Left colon (tissue), 2 donors: ENCODE measurements at places on chromosomes 12 and 14. TPM values are rescaled to one million over a fixed set of nuclear protein-coding genes. Genes with fewer than 3 reads are reported as not detected.

DNA sequence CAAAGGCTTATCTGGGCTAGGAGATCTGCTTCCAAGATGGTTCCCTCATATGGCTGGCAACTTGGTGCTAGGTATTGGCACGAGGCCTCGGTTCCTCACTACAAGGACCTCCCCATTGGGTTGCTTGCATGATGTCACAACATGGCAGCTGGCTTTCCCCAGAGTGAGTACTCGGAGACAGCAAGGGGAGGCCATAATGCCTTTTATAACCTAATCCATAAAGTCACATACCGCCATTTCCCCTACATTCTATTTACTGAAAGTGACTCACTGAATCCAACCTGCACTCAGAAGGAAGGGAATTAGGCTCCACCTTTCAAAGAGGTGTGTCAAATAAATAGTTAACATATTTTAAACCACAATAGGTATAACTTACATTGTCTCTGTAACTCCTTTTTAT lies 130.9 kb downstream of the SAMD4A start:
- no peak for DNase-seq

GRCh38 chr14:74867673-74868072 lies 8.3 kb downstream of the PROX2 start:
- DNase-seq: no peak

Gene KIF26A
- 5.8 TPM for total RNA-seq

Gene PEX5
- 39.2 TPM for total RNA-seq

- no peak for DNase-seq
These were observed 58.7 kb downstream of the FUT8 start for GRCh38 chr14:65471038-65471878.

- DNase-seq: peak; percentile 31
These were observed 19.7 kb downstream of the ASPG start for GRCh38 chr14:104105071-104105821.

- no peak for DNase-seq
These were observed 368.7 kb downstream of the TMEM132D start for GRCh38 chr12:129534966-129535750.

DNA sequence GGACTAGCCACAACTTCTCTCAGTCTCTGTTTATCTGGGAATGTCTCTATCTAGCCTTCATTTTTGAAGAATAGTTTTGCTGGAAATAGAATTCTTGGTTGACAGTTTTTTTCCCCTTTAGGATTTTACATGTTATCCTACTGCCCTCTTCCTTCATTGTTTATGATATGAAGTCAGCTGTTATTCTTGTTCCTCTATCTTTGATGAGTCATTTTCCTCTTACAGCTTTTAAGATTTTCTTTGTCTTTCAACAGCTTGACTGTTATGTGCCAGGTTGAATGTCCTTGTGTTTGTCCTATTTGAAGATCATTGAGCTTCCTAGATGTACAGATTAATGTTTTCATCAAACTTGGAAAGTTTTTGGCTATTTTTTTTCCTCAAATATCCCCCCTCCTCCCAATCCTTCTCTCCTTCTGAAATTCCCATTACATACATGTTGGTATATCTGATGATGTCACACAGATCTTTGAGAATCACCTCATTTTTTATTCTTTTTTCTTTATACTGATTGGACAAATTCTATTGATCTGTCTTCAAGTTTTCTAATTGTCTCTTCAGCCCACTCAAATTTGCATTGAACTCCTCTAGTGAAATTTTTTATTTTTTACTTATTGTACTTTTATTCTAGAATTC lies 4.5 kb upstream of the GOLGA5 start:
- no peak for DNase-seq

DNA sequence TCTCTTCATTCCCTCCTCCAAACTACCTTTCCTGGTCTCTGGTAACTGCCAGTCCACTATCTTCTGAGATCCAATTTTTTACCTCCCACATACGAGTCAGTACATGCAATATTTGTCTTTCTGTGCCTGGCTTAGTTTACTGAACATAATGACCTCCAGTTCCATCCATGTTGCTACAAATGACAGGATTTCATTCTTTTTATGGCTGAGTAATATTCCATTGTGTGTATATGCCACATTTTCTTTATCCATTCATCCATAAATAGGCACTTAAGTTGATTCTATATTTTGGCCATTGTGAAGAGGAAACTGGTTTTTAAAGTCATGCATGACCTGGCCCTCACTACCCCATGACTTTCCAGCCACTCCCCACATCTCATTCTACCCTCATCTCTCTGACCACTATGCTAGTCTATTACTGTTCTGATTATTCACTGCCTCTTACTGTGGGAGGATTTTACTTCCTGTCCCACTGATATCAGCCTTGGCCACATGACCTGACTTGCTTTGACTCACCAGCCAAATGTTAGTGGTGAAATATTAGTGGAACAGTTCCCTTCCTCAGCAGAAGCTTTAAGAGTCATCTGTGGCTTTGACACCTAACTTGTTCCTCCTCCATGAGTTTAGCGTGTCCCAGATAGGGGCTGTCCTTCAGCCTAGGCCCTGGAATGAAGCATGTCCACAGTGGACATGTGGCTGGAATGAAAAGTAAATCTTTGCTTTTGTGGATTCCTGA lies 52.2 kb downstream of the GOLGA5 start:
- no peak for DNase-seq

Gene GPX2
- total RNA-seq: 672 TPM
